CD4-positive, alpha-beta memory T cell (primary cell): ENCODE measurements at places on chromosomes 1 and 21.

DNA sequence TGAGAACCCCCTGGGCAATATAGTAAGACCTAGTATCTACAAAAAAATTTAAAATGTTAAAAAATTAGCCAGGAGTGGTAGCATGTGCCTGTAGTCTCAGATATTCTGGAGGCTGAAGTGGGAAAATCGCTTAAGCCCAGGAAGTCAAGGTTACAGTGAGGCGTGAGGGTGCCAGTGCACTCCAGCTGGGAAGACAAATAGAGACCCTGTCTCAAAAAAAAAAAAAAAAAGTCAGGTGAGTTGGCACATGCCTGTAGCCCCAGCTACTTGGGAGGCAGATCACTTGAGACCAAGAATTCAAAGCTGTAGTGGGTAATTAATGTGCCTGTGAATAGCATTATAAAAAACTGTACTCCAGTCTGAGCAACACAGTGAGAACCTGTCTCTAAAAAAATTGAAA is 4.6 kb downstream of the BECN2 start:
- DNase-seq: no peak

GRCh38 chr1:203559523-203559922 is 65.6 kb downstream of the OPTC start:
- no peak for DNase-seq

- no peak for DNase-seq
Measured at GRCh38 chr1:39238476-39238875, 34.0 kb downstream of the MACF1 start.

DNA sequence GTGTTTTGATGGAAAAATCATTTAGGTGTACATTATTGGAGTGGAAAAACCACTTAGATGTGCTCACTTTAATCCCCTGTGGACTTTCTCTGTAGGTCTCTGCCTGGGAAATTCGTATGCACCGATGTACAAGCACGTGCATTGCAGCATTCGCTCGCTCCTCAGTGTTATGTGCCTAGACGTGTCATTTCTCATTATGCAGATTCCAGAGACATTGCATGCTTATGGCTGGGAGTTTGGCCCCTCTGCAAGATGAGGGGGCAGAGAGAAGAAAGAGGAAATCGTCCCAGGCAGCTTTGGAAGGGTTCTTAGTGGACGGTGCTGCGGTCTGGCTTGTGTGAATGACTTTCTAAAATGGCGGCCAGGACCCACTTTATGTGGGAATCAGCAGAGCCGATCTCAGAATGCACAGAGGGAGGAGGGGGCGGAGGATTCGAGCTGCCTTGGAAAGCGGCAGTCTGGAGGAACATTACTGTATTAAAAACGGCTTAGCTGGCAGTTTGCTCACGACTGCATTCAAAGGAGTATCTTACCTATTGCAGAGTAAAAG is 2.3 kb downstream of the SPEN start:
- DNase-seq: peak; percentile 27

DNA sequence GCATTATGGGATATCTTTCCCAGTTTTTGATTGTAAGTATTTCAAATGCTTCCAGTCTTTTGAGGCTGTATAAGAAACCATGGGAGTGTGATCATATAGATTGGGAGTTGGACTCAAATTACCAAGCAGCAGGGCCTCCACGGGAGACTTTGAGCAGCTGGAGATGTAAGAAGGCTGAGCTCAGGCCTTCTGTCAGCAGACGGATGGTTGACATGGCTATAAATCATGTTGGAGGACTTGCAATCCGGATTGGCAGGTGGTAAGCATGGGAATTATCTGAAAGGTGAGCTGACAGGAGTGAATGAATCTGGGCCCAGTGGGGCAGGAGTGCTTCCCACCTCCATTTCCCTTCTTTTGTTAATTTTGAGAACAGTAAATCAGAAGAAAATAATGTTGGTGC is 83.2 kb upstream of the PPM1J start:
- DNase-seq: no peak

GRCh38 chr1:213154056-213154685 is 103.1 kb downstream of the RPS6KC1 start:
- no peak for DNase-seq

DNA sequence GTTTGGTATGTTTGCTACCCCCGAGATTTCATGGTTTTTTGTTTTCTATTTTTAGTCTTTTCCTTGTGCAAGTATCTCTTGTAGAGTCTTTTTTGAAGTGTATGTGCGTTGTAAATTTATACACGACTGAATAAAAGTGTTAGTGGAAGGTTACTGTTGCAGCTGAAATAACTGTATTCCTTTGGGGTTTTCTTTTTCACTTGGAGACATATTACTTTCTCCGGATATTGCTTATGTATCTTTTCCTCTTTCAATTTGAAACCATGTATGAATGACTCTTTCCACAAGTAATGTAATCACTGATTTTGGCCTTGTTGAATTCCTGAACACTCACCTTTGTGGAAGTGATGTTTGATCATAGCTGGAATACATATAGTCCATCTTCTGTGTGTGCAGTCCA is 956 bp downstream of the URB2 start:
- DNase-seq: no peak

- peak; percentile 41 for DNase-seq
Measured at GRCh38 chr1:167401260-167401873, 117.0 kb downstream of the CD247 start.

DNA sequence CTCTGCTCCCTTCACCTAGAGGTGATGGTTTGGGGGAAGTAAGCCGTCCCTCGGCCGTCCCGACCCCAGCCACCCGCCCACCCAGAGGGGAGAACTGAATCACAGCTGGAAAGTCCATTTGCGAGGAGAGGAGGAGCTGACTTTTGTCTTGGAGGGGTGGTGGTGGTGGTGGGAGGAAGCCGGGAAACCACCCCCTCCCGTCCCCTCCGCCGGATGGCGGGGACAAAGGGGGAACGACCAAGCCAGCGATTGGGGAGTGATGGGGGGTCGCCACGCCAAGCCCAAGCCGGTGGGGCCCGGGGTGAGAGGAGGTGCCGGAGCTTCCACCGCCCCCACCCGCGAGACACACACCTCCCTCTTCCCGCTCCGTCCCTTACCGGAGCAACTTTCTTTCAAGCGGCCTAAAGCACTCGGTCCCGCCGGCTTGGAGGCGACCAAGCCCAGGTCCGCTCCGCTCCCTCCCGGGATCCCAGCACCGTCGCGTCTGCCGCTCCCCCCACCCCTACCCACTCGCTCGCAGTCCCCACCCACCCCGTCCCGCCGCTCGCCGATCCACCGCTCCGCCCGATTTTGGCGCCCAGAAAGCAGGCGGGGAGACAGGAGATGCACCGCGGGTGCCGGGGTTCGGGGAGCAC is 540 bp downstream of the ARHGEF2 start:
- peak; percentile 26 for DNase-seq

DNA sequence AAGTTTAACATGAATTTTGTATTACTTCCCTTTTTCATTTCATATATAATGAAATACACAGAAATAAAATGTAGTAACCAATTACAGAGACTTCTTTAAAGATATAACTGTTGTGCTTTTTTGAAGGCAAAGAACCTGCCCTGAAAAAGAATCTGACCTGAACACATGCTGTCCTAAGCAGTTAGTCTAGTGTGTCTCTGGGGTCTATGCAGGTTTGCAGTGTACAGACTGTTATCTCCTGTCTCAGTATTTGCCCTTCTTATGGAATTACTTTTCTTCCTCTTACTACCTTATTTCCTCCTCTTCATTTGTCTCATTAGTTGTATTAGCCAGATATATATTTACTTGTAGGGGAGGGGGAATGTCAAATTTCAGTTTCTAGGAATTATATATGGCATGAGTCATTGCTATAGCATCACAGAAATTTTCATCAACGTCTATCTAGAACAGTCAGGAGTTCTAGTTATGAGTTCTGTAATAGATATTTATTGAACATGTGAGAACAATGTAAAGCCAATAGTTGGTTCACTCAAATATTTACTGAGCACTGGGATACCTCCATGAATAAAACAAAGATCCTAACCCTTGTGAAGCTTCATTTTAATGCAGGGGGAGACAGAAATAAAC is 28.4 kb upstream of the PLEKHO1 start:
- no peak for DNase-seq

DNA sequence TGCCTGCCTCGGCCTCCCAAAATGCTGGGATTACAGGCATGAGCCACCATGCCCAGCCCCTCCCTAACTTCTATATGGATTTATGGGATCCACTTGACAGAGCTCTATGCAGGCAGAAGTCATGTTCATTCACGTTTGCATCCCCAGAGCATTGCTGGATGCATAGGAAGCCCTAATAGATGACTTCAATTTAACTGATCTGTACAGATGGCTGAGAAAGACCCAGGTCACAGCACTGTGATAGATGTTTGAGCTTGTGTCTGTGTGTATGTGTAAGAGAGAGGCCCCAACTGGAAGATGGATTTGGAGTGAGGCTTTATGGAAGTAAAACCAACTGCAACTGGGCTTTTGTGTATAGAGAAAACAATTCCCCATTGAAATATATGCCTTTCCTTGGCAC is 30.9 kb upstream of the PLXNA2 start:
- no peak for DNase-seq

- DNase-seq: no peak
Measured at GRCh38 chr1:172252321-172252720, 168.2 kb upstream of the C1orf105 start.

- no peak for DNase-seq
Measured at GRCh38 chr1:227335242-227336020, 17.1 kb upstream of the CDC42BPA start.

GRCh38 chr1:242201090-242201489 is 202.2 kb upstream of the MAP1LC3C start:
- DNase-seq: no peak

DNA sequence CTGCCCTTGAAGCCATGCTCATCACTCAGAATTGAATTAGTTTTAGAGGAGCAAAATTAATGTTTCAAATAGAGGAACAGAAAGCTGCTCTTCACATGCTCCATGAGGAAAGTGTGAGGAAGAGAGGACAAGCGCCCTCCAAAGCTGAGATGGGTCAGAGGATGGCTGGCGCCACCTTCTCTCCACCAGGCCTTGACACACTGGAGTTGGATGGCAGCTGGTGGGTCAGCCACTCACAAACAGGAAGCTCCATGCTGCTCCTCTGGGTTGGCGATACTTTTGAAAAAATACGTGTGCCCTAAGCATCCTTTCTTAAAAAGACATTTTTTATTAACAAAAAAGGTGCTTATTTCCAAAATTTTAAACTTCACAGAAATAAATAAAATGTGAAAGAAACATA is 3.1 kb upstream of the CD2 start:
- no peak for DNase-seq

DNA sequence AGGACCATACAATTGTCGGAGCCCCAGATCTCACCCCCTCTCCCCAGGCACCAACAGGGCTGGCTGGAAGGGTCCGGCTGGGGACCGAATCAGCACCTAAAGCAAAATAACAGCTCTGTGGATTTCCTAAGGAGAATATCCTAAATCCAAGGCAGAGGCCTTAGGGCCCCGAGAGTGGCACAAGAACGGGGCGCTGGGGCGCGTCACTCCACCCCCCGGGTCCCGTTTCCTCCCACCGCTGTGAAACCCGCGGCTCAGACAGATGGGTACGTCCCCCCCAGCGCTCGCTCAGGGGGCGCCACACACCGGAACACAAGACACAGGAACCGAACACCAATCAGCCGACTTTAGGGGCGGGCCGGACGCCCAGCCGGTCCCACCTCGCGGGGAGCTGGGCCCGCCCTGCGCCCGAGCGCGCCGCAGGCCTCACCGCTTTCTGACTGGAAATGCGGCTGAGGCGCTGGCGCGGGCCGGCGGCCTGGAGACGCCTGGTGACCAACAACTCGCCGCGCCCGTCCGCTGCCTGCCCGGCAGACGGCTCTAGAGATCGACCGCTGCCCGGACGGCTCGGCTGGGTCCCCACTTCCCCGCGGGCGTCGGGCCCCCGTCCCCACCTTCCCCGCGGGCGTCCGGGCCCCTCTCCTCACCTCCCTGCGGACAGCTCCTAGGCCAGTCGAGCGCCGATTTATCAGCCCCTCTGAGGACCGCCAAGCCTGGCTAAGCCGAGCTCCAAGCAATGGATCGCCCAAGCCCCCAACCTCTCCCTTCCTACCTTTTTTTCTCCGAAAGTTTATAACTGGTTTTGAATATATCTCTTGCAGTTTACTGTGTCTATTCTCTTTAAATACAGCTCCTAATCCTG is at the start of gene HFM1:
HFM1 (minus strand) TSS at position 687 of the 862 bp plus-strand sequence. CDS start 3,755 bp downstream, outside the sequence.
- DNase-seq: no peak

DNA sequence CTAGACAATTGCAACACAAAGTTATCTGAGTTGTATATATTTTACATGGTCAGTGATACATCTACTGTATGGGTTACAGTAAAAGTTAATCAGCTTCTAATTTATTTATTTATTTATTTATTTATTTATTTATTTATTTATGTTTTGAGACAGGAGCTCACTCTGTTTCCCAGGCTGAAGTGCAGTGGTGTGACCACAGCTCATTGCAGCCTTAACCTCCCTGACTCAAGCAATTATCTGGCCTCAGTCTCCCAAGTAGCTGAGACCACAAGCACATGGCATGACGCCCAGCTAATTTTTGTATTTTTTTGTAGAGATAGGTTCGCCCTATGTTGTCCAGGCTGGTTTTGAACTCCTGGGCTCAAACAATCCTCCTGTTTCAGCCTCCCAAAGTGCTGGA is 241.6 kb downstream of the PTPRC start:
- DNase-seq: no peak

DNA sequence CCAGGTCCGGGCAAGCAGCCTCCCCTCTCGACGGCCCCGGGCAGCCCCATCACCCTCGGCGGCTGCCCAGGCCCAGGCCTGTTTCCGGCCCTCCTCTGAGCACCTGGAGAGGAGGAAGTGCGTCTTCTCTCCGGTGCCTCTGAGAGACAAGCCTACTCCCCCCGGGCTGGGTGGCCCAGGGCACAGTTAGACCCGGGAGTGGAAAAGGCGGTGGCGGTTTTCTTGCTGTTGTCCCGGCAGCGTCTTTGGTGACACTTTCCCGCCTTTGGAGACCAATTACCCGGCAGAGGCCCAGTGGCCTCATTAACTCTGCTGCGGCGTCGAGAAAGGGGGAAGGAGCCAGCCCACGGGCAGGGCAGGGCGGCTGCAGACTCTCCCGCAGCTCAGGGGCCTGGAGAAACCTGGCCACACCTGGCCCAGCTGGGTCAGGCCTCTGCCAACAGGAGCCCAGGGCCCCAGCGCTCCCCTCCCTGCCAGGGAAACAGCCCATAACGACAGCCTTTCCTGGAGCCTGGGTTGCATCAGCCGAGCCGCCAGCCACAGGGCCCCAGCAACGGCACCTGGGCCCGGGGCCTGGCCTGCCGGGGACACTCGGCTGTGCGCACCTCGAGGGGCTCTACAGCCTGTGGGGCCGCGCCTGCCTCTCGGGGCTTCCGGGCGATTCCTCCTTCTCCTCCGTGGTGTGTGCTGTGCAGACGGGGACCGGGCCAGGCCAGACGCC is 28.4 kb upstream of the C1orf159 start:
- DNase-seq: peak; percentile 81

- DNase-seq: no peak
Measured at GRCh38 chr1:70220517-70221237, 503 bp upstream of the SRSF11 start.

DNA sequence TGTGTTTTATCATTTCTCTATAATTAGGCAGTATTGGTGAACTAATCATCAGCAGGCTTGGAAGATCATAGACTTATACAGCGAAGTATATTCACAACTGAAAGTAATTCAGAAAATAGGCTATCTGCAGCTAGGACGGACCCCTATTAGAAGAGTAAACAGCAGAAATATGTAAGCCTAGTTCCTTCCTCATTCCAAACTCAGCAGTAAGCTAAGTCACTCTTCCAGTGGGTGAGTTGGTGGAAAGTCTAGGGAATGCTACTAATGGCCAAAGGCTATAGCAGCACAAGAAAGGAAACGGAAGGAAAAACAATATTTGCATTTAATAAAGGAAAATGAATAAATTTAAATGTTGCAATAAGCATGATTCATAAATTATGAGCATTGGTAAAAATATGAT is 918.1 kb upstream of the TMPRSS15 start:
- DNase-seq: no peak
